Activated effector memory CD4-positive, alpha-beta T cell treated with Interleukin-2 at 50 U/mL for 16 hours (primary cell): ENCODE measurements at places on chromosomes 12 and 14.

DNA sequence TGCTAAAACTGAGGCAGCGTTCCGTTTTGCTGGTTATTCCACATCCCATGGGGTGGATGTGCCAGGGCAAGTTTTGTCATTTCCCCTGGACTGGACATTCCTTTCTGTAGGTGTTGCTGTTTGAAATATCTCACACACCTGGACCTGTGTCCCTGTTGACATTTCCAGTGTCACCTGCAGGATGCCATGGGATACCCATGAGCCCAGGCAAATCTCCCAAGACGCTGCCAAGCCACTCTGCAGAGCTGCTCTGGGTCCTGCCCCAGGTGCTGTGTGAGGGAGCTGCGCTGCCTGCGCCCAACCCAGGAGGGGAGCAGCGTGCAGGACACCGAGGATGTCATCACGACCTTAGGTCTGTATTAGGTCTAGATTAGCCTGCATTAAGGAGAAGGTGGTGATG is 5.2 kb upstream of the PACS2 start:
- no peak for DNase-seq

- no peak for DNase-seq
These were observed 213.6 kb downstream of the C12orf42 start for GRCh38 chr12:103282124-103282523.

DNA sequence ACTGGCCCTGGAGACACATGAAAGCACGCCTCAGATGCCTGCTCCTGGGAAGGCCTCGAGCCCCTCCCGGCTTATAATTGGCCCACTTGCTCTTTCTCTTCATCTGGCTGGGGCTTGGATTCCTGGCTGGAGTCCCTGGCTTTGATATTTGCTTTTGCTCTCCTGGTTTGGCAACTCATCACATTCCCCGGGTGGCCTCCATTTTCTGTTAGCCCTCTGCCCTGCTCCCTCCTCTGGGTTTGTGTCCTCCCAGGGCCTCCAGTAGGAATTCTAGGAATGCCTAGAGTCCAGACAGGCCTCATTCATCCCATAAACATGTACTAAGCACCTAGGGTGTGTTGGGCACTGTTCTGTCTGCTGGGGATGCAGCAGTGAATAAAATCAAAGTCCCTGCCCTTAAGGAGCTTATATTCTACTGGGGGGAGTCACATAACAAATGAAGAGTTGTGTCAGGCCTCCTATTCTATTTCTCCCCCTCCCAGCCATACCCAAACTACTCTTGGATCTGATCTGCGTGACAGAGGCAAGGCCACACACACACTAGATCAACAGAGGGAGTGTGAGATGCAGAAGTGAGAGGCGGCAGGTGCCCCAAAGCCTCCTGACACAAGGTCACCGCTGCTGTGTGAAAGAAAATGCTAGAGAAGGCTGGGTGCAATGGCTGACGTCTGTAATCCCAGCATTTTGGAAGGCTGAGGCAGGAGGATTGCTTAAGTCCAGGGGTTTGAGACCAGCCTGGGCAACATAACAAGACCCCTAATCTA is 21.3 kb upstream of the TSPAN9 start:
- DNase-seq = no peak

GRCh38 chr14:19949218-19949617 is 18.5 kb downstream of the OR4K1 start:
- no peak for DNase-seq

- no peak for DNase-seq
These were observed 90.6 kb downstream of the CIT start for GRCh38 chr12:119786539-119786938.

GRCh38 chr12:111074559-111074958 is 154.2 kb upstream of the MYL2 start:
- no peak for DNase-seq

- DNase-seq = peak; percentile 70
These were observed 39.7 kb downstream of the KRT80 start for GRCh38 chr12:52151837-52152783.

- no peak for DNase-seq
These were observed 163.5 kb downstream of the DIO2 start for GRCh38 chr14:80047761-80048160.

GRCh38 chr12:119788786-119789185 is 88.3 kb downstream of the CIT start:
- no peak for DNase-seq

DNA sequence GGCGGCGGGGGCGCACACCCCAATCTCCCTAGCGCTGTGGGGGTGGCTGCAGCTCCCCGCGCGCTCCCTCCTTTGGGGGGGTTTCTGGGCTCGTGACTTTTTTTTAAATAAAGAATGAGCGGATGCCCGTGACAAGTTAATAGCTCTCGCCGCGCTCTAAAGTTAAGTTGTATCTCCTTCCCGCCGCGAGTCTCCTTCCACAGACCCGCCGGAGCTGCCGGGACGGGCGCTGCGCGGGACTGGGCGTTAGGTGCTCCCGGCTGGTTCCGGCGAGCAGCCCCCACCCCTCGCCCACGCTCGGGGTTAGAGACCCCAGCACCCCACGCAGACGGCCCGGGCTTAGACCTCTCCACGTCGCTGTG is 82.6 kb upstream of the HMGA2 start:
- no peak for DNase-seq
